Left kidney (tissue), 8 donors: ENCODE measurements at places on chromosomes 2 and 18.
A peak's percentile ranks its signal among the peaks of the same experiment; 100 is the strongest.

- no peak for DNase-seq
Observed at GRCh38 chr2:145066151-145066661, 546.3 kb upstream of the ZEB2 start.

DNA sequence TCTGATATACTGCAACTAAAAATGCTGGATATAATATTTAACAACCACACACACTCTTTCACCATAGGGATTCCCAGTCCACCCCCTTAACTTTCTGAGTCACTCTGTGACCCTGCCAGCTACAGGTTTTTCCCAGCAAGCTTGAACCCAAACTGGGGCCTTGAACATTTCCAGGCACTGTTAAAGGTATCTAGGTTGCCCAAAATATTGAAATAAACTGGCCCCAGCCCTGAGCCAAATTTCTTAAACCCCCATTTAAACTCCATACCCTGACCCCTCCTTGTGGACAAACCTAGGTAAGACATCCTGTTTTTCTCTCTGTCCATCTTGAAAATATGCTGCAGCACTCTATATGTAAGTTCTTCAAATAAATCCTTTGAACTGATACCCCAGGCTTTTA, 19.7 kb upstream of the DCTN1 start:
- no peak for DNase-seq

DNA sequence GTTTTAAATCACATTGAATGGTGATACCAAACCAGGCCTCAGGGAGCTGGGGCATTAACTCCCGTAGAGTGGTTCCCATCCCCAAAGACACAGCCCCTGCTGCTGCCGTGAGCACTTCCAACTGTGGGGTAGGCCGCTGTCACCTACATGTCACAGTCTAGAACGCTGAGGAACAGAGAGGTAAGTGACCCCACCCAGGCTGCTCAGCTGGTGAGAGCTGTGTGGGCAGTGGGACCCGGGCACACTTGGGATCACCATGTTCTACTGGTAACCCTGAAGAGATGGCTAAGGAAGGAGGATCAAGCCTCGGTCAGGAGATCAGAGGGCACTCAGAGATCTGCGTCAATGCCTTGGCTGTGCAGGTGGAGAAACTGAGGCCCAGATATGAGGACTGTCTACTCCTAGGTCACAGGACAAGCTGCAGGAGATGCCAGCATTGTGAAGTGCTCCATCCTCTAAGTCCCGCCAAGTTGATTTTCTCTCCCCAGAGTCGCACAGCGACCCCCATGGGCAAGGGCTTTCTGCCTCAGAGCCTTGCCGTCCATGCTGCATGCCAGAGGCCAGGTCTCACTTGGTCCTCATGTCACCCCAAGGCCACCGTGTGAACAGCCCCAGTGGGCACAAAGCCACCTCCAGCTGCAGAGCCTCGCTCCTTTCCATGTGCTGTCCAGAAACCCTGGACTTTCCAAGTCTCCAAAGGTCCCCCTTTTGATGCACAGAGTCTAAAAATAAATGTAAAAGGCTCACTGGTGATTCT, 144.2 kb upstream of the OTOS start:
- no peak for DNase-seq

DNA sequence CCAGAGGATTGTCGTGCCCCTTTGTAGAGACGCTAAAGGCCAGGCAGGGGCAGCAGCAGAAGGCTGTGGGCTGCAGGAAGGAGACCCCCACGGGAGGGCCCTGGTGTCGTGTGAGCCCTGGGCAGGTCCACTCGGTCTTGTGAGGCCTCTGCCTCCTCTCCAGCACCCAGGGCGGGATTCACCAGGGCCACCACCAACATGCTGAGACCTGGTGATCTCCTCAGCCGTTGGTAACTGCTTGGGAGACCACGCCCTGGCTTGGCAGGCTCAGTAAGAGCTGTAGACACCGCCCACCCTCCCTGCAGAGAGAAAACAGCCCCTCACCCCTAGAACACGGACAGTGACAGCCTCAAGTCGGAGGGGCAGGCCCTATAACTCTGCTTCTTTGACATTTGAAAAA, 21.1 kb downstream of the MBP start:
- no peak for DNase-seq

DNA sequence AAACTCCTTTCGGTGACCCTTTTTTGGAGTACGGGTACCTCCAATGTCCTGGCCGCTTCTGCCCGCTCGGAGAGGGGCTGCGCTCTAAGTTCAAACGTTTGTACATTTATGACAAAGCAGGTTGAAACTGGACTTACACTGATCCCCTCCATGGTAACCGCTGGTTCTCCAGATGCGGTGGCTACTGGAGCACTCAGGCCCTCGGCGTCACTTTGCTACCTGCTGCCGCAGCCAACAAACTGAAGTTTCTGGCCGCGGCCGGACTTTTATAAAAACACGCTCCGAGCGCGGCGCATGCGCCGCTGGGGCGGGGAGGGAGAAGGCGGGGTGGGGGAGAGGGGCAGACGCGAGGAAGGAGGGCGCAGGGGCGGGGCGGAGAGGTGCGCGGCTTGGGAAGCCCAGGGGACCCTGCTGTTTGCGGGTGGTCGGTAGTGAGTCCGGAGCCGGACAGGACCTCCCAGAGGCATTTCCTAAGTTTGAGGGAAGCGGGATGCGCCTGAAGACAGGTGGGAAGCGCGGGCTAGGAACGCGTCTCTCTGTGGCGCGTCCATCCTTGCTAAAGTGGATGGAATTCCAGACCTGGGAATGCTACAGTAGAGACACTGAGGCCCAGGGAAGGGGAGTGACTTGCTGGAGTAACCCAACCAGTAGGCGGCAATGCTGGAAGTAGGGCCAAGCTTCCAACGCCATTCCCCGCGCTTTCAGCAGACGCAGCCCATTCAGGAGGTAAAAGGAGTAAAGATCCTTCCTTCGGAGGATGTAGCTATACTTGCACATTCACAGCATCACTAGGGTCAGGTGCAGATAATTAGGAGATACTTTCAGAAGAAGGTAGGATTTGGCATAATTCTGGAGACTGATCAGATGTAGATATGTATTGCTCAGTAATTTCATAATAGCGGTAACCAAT, at the start of gene CXCR4:
TSS of gene CXCR4 (minus strand) at position 241 of the 910 bp plus-strand sequence. CDS start at position 152, 89 bp downstream.
- DNase-seq: peak; percentile 75

DNA sequence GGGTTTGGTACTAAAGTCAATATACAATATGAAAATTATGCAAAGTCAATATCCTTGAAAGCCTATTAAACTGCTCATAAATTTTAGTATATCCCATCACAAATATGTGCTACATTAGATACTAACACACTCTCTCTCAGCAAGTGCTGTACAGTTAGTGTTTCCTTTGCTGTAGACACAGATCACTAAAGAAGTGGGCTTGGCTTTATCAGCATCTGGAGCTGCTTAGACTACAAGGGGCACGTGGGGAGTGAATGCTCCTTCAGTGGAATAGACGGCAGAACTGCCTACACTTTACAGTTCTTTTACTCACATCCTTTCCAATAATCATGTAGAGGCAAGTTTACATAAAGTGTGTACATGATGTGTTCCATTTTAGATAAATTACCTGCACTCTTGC, 26.0 kb upstream of the EFEMP1 start:
- no peak for DNase-seq

DNA sequence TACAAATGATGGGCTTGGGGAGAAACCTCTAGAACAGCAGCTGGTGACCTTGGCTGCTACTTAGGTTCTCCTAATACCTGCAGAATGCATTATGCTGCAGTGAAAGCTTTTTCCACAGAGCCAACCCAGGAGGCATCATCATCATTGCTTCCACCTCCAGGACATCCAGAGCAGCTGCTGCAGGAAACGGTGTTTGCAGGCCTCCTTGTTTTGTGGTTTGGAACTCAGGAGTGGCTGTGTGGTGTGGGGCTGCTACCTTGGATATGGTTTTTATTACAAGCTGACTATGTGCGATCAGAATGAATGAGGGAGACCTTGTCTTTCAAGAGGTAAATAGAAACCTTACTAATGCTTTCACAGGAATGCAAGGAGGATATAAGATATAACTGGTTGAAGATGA, 82.9 kb upstream of the MCFD2 start:
- DNase-seq: no peak

- DNase-seq: no peak
Observed at GRCh38 chr2:64338910-64339500, 115.0 kb upstream of the LGALSL start.

GRCh38 chr18:51011709-51012108, 18.3 kb upstream of the SMAD4 start:
- no peak for DNase-seq

DNA sequence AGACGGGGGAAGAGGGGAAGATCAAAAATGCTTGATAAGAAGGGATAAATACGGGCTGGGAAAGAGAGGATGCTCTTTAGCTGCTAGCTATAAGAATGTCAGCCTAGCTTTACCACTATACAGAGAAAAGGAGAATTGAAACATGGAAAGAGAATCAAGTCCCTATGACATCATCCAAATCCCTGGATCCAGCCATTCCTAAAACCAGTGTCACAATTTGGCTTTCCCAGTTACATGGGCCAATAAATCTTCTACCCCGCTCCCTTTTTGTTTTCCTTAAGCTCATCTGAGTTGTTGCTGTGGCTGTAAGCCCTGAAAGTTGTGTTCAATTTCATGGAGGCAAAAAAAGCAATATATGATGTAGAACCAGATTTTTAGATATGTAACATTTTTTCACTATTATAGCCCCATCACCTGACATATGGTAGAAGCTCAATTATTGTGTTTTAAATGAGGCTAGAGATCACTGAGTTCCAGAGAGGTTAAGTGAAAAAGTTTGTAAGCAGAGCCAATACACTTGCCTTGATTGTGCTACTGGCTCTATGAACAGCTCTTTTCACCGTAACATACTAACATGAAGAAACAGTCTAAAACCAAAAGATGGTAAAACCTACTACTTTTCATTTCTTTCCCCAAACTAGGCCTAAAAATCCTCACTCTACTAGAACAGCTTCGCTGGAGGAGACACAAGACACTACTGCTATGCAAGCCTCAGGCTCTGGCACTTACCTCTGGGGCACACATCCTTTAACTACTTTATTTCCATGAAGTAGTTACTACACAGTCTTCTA, 4.3 kb downstream of the HNRNPLL start:
- no peak for DNase-seq

DNA sequence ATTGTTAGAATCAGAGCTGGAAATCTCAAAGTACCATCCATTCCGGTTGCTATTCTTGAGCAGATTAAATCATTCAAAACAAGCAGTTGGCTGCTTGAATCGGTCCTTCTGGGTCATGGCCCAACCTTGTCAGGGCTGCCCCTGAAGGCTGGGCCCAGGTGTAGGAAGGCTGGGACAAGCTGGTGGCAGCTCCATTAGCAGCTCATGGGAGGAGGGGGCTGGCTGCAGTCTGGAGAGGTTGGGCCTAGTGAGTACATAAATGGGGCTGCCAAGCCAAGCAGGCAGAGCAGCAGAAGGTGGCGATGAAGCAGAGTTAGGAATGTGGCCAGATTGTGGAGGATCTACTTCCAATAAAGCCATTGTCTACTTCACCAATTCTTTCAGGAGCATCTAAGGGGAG, 81.4 kb downstream of the ADCYAP1 start:
- DNase-seq: no peak

DNA sequence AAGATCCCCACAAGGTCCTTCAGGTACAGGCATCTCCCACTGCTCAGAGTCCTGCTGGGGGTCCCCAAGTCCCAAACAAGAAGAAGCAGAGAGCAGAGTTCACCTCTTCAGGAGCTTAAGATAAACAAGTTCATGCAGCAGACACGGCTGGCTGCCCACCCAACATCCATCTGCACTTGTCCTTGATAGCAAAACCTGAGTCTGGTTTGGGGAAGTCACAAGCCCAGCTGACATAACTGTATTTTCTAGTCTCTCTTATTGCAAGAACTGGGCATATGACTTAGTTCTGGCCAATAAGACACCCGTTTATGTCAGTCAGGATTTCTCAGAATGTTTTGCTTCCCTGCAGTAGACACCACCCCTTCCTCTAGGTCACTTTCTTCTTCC, 31.8 kb downstream of the AFF3 start:
- no peak for DNase-seq

DNA sequence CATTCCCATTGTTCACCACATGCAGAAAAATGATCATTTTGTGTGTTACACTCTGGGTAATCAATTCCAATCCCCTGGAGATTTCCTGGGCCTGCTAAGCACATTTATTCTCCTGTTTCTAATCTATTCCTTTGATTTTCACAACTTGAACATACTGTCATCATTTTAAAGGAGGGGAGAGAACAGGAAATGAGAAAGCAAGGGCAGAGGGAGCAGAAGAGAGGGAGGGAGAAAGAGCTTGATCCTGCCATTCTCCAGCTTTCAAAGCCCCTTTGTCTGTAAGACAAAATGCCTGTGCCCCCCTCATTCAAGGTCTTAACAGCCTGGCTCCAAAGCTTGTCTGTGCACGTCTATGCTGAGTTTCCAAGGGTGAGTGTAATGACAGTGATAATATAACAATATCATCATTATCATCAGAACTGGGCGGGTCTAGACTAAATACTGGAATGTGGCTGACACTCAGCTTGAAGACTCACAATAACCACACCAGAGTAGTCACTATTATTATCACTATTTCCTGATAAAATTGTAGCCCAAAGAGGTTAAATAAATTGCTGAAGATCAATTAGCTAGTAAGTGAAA, 164.4 kb upstream of the KLHL29 start:
- DNase-seq: no peak

DNA sequence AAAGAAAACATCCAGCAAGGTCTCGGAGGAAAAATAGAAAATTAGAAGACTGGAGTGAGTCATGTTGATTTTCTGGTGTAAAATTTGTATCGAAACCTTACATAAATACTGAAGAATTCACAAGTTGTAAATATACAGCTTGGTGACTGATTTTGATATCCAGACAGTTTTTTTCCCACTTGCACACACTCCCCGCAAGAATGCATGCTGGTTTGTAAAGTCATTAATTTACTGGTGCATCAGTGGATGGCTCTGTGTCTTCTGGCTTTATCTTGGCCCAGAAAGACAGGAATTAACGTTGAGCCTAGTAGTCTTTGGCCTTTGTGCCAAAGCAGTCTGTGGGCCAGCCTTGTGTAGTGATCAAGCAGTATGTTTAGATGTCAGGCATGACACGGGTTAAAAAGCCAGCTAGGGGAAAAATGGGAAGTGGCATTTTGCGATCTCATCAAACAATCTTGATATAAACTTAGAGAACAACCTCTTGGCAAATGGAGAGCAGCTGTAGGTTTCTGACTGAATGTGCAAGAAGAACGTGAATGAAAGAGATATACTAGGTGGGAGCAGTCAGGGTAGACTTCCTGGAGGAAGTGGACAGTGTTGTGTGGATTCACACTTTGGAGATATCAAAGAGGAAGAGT, 22.7 kb upstream of the CASP8 start:
- no peak for DNase-seq

DNA sequence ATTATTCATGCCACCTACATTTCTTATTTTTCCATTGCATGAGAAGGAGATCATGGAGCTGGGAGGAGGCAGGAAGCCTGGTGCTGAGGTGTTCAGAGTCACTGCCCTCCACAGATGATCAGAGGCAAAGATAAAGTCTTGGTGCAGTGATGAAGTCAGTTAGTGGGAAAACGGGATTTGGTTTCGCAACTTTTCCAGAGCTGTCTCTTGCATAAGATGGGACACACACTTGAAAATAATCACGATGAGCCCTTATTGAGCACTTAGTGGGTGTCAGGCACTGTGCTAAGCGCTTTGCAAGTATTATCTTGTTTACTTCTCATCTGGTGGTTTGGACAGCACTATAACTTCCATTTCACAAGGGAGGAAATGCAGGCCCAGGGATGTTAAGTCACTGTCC, 222.1 kb upstream of the SMAD2 start:
- DNase-seq: no peak
